ENCODE measurements at places on chromosomes 3 and 15. TPM values are rescaled to one million over a fixed set of nuclear protein-coding genes. Genes with fewer than 3 reads are reported as not detected.

RPL39L gene
- total RNA-seq: 6.6 TPM

APOD gene
- 382 TPM for total RNA-seq

IQCH gene
- total RNA-seq: 4.3 TPM

GPR27 gene
- 25.3 TPM for total RNA-seq

MAP2K1 gene
- 149 TPM for total RNA-seq

ROBO2 gene
- total RNA-seq: 64.4 TPM

KBTBD13 gene
- not detected for total RNA-seq

PSMD6 gene
- 67.9 TPM for total RNA-seq
